H9 (cell line): ENCODE measurements at places on chromosomes 1 and 21. TPM values are rescaled to one million over a fixed set of nuclear protein-coding genes. Genes with fewer than 3 reads are reported as not detected.
A peak's percentile ranks its signal among the peaks of the same experiment; 100 is the strongest.

UBL4B gene
- total RNA-seq, result not detected in 2 replicates

GRCh38 chr1:205270764-205271163 is 43.0 kb downstream of the TMCC2 start:
- no peak overlapping the region for H3K27ac ChIP-seq
- no peak overlapping the region for H3K4me3 ChIP-seq
- peaks cover 3% of the 10 kb centered on the region; the same call in 1 of the 2 replicates for H3K4me1 ChIP-seq
- peaks cover 21% of the 10 kb centered on the region for H3K36me3 ChIP-seq
- H3K27me3 ChIP-seq, result no peaks in the 10 kb centered on the region

- peaks cover 6% of the 10 kb centered on the region; the same call in 1 of the 2 replicates for H3K4me1 ChIP-seq
- no peak overlapping the region; the same call in 1 of the 2 replicates for H3K4me3 ChIP-seq
- H3K36me3 ChIP-seq, result no peaks in the 10 kb centered on the region
- H3K27ac ChIP-seq, result no peak overlapping the region
These were observed 456.6 kb downstream of the RPS6KC1 start for GRCh38 chr1:213507472-213508223.

DNA sequence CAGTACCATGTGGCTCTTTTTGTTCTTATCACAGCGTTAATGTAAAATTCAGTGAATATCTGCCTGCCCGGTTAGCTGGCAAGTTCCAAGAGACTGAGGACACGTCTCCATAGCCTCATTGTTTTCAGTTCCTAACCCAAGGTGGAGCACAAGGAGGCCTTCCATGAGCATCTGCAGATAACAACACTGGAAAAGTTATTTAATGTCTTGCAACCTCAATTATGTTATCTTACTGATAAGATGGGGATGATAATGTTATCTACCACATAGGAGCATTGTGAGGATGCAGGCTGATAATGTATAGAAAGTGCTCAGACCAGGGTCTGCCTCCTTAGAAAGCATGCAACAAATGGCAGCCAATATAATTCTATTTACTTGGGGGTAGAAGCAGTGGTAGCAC is 109.6 kb upstream of the DNAH14 start:
- H3K36me3 ChIP-seq, result peaks cover 12% of the 10 kb centered on the region
- H3K27ac ChIP-seq, result no peak overlapping the region
- H3K27me3 ChIP-seq, result no peaks in the 10 kb centered on the region
- DNase-seq, result no peak

GRCh38 chr1:40305451-40305850 is 11.6 kb downstream of the COL9A2 start:
- H3K4me3 ChIP-seq, result no peak overlapping the region
- no peaks in the 10 kb centered on the region for H3K27me3 ChIP-seq
- no peaks in the 10 kb centered on the region for H3K36me3 ChIP-seq
- DNase-seq, result peak; percentile 44

DNA sequence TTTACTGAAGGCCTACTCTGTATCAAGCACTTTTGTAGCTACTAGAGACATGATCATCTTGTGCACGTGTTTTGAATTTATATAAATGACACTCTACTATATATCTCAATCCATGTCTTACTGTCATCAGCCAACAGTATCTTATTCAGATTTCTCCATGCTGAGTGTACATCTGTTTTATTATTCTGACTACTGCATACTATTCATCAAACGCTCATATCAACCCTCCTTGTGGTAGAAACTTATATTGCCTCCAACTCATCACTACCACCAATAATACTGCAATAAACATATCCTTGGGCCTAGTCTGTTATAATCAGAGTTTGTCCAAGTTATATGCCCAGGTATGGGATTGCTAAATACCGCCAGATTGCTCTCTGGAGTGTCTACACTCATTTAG is 81.6 kb upstream of the IRF2BP2 start:
- no peaks in the 10 kb centered on the region for H3K27me3 ChIP-seq
- no peak for DNase-seq
- H3K36me3 ChIP-seq, result no peaks in the 10 kb centered on the region; the same call in 2 of the 3 replicates
